ENCODE measurements at places on chromosomes 2 and 18.

- no peak for DNase-seq
Observed at GRCh38 chr2:70932631-70933230, 3.0 kb upstream of the ATP6V1B1 start.

DNA sequence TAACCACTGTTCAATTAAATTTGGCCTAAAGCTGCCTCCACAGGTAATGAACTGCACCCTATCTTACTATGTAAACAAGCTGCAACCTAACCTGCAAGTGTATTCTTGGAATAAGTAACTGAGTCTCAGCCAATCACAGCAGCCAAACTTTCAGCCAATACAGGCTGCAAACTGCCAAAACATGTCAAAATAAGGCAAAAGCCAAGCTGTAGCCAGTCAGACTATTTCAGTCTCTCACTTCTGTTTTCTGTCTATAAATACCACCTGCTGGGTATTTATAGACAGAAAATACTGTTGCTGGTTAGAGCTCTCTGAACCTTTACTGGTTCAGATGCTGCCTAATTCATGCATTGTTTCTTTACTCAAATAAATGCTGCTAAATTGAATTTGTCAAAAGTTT is 14.3 kb downstream of the C2orf76 start:
- no peak for DNase-seq

- no peak for DNase-seq
Observed at GRCh38 chr2:181723731-181724130, 43.4 kb upstream of the NEUROD1 start.

GRCh38 chr2:61328707-61329251 is 142.1 kb downstream of the USP34 start:
- DNase-seq = peak; percentile 2

GRCh38 chr18:7579176-7579917 is 12.2 kb downstream of the PTPRM start:
- DNase-seq = no peak

- DNase-seq = no peak
Observed at GRCh38 chr2:218733171-218734021, 22.8 kb downstream of the TTLL4 start.

Data from T1000 (cell line).